ENCODE measurements at places on chromosomes 3 and 15.
A peak's percentile ranks its signal among the peaks of the same experiment; 100 is the strongest.

DNA sequence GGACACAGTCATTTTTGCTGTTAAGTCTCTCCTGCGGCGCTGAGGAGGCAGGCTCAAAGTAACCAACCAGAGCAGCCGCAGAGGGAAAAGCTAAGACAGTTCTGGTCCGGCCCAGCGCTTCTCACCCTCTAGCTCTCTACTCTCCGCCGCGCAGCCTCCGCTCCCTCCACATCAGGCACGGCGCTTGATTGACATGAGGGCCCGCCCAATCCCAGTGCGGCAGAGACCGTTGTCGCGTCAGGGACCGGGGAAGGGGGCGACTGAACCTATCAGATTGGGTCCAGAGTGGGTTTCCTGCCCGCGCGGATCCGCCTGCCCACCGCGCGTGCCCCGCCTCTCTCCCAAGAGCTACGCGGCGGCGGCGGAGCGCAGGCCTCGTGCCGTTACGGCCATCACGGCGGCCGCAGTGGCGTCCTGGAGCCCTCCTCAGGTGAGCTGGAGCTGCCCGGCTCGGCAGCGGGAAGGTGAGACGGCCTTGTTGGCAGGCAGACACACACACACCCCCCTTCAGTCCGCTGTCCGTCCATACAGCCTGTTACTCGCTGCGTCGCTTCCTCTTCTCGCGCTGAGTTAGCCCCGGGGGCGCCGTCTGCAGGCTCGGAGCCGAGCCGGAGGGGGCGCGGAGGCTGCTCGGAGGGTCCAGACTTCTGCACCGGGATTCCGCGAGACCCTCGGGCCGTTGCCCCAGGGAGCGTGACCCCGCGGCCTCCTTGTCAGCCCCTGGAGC, at the start of gene NCK1:
Gene NCK1, plus strand, starts transcription at position 319 of the 727 bp plus-strand sequence. CDS start 65,794 bp downstream, outside the sequence.
- peak; percentile 98 for DNase-seq

- no peak for DNase-seq
These were observed 41.5 kb downstream of the IDH2 start for GRCh38 chr15:90060797-90061196.

- no peak for DNase-seq
These were observed 5.0 kb upstream of the MYL3 start for GRCh38 chr3:46868287-46868686.

DNA sequence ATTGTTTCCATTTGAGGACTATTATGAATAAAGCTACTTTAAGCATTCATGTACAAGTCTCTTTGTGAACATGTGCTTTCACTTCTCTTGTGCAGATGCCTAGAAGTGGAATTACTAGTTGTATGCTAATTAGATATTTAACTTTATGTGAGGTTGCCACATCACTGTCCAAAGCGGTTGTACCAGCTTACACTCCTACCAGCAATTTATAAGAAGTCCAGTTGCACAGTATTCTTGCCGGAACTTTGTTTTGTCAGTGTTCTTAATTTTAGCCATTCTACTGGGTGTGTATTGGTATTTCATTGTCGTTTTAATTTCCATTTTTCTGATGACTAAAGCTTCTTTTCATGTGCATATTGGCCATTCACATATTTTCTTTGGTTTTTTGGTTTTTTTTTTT, 29.1 kb downstream of the SEMA3G start:
- DNase-seq = no peak

DNA sequence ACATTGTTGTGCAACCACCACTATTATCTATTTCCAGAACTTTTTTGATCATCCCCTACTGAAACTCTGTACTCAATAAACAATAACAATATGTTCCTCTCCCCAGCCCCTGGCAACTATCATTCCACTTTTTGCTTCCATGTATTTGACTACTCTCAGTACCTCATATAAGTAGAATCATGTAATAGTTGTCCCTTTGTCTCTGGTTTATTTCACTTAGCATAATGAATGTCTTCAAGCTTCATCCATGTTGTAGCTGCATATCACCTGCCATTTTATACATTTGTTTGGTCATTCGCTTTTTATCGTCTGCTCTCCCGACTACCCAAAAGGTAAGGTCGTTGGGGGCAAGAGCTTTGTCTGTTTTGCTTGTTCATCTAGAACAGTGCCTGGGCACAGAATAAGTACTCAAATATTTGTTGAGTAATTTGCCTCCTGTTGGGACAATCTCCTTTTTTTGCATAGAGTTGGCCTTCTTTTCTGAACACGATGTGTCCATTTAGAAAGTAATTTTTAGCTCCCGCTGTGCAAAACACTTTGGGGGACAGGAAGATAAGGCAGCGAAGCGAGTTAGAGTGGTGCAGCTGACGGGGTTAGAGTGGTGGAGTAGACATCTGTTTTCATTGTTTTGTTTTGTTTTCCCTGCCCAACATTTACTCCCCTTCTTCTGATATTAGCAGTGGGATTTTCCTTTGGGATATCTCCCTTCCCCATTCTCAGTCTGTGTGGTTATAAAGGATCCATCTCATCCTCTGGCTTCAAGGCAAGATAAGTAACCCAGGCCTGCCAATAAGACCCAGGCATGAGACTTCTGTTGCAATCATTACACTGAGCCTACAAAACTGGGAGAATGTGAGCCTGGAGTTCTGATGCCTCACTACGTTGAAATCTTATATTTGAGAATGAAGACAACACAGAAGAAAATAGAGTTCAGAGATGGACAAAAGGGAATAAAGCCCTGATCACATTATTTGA, 83.4 kb upstream of the RNU6-1 start:
- DNase-seq = no peak

GRCh38 chr3:191901741-191902140, 440.8 kb downstream of the PYDC2 start:
- DNase-seq = no peak

DNA sequence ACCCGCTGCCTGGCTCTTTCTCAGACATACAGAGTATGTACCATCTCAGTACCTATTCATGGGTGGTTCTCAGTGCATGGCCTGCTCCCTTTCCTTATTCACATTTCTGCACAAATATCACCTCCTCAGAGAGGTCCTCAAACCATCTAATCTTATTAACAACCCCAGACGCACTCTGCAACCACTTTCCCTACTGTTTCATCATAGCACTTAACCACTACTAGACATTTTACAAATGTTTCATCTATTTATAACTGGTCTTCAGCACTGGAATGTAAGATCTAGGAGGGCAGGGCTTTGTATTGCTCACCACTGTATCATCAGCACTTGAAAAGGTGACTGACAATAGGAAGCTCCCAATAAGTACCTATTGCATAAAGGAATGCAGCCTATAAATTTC, 45.1 kb downstream of the TNIK start:
- no peak for DNase-seq

DNA sequence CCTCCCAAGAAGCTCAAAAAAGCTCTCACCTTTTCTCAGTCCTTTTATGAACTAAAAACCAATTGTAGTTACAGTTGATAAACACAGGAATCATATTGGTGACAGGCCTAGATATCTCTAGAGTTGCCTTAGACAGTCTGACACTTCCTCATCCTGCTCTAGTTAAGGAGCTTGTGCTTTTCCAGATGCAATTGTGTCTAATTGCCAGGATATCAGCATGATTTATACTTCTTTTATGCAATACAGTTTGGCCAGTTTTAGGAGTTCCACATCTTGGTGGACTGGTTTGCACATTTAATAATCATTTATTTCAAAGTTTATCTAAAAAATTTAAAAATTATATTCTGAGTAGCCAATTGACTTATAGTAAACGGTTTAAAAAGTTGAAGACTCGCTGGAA, 95.7 kb downstream of the DUT start:
- DNase-seq = no peak

GRCh38 chr15:25776071-25776746, 86.9 kb downstream of the ATP10A start:
- DNase-seq = no peak

GRCh38 chr3:25582242-25582641, 82.5 kb downstream of the TOP2B start:
- DNase-seq = peak; percentile 57

- DNase-seq = no peak
These were observed 17.9 kb downstream of the ACSBG1 start for GRCh38 chr15:78216276-78217104.

- DNase-seq = no peak
These were observed 8.5 kb downstream of the EOMES start for GRCh38 chr3:27713435-27714145.

- DNase-seq = no peak
These were observed 59.5 kb upstream of the DCLK3 start for GRCh38 chr3:36823806-36824205.

DNA sequence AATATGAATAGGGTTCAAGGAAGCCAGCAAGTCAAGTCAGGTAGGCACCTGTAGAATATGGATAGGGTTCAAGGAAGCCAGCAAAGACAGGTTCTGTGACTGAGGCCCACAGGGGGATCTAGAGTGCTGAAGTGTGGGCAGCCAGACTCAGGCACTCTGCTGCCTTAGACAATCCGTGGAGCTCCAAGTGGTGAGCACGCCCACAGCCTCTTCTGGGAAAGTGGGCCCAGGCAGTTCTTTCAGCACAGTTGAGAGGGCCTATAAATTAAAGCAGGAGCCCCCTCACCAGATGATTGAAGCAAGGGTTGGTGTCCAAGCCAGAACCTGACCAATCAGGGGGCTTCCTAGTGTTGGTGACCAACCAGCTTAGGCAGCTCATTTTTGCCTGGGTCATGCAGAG, 51.0 kb downstream of the ANP32A start:
- no peak for DNase-seq

- DNase-seq = no peak
These were observed 323.9 kb upstream of the IGF1R start for GRCh38 chr15:98324341-98324970.

- no peak for DNase-seq
These were observed 251.7 kb downstream of the GRM7 start for GRCh38 chr3:7112523-7113056.

DNA sequence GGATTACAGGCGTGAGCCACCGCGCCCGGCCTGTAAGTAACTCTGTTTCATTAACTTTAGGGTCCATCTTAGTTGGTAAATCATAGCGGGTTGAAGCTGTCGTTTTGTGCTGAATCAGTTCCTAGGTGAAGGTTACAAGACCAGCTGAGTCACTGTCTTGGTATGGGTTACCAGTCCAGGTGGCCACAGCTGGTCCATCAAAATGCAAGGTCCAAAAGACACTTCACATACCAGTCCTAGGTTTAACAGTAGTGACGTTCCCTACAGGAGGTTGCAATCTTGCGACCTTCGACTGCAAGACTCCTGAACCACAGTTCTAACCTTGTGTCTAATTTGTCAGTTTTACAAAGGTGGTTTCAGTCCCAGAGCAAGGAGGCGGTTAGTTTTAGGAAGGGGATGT, 160.1 kb upstream of the ATP10A start:
- no peak for DNase-seq

- DNase-seq = no peak
These were observed 18.3 kb upstream of the SETMAR start for GRCh38 chr3:4284865-4285264.

DNA sequence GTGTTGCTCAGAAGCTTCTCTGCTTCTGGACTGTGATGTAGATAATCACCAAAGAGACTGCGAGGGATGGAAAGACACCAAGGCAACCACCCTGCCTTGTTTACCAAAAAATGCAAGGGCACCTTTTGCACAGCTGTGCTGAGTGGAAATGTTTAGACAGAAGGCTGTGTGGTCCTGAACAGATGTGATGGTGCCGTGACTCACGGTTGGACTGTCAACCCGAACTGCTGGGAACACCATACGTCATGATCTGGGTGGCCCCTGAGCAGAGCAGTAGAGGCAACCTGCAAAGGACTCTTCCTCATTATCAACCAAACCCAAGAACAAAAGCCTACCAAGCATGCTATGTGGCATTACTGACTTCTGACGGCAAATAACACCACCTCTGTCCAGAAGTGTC, 61.3 kb upstream of the LPP start:
- DNase-seq = no peak

- no peak for DNase-seq
These were observed 28.6 kb downstream of the EHD4 start for GRCh38 chr15:41943543-41944312.

DNA sequence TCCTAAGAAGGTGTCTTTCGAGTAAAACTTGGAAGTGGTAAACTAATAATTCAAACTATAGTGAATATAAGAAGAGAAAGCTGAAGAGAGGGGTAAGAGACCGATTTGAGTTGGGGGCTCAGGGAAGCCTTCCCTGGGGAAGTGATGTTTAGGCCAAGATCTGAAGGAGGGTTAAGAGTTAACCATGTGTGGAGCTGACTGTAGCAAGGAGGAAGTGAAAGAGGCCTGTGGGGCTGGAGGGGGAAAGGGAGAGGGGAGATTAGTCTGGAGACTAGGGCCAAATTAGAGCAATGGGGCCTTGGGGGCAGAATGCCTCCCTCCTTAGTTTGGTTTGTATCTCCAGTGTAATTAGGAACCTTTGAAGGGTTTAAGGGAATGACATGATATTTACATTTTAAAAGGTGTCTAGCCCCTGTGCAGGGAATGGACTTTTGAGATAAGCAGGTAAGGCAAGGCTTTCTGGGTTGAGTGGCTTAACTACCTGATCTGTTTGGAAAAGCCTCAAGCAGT, 2.2 kb downstream of the ZNF592 start:
- peak; percentile 55 for DNase-seq

DNA sequence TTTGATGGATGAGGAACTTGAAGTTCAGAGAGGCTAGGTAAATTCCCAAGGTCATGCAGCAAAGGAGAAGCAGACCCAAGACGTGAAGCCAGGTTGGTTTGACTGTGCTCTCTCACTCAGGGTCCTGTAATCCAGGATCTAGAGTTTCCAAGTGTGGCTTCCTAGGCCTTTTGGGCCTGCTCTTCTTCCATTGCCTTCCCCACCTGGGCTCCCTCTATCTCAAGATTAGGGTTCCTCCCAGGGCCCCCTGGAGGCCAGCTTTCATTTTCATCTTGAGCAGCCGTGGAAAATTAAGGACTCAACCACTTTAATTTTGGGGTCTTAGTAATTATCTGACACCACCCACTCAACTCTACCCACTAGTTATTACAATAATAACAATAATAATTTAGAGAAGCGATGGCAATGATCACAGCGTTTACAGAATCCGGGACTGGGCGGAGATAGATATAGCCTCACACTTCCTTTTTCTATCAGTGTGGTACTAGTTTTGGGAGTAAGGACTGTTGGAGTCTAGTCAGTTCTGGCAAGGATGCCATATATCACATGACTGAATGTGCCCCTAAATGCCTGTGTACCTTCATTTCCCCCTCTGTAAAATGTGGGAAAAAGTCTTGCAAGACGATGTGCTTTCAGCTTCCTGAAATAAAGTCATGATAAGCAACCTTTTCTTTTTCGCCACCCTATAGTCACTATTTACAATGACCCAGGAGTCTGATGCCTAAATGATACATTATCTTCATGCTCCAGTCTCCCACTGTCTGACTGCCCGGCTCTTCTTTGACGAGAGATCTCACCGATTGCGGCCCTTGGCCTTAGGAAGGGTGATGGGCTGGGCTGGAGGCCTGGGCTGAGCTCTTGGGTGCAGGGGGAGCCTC, 30.2 kb upstream of the MAGEF1 start:
- peak; percentile 12 for DNase-seq

DNA sequence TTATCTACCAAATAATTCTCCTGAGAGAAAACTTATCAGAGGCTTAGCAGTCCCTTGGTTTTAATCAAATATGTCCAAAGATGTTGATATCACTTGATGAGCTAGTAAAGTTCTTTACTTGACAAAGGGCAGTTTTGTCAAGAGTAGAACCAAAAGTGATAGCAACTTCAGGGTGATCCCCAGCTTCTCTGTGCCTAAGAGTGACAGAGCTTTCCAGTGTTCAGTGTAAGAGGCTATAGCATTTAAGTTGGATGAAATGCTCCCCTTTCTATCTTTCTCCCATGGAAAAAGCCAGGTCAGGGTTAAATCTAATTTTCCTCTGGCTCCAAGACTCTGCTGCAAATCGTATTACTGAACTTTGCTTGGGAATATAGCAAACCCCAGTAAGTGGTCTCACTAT, 120.8 kb downstream of the UNC13C start:
- no peak for DNase-seq

Measured in inflammatory macrophage treated with lipopolysaccharide for 4 hours (primary cell).